ENCODE measurements at places on chromosomes 6 and 20.
A peak's percentile ranks its signal among the peaks of the same experiment; 100 is the strongest.

DNA sequence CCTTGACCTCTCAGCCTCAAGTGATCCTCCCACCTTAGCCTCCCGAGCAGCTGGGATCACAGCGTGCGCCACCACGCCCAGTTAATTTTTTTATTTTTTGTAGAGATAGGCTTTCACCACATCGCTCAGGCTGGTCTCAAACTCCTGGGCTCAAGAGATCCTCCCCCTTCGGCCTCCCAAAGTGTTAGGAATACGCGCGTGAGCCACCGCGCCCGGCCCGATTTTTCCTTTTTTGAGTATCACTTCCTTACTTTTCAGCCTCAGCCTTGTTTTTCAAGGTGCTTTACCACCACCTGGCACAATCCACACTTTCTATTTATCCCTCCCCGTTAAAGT lies 791 bp upstream of the STX11 start:
- DNase-seq, result no peak

DNA sequence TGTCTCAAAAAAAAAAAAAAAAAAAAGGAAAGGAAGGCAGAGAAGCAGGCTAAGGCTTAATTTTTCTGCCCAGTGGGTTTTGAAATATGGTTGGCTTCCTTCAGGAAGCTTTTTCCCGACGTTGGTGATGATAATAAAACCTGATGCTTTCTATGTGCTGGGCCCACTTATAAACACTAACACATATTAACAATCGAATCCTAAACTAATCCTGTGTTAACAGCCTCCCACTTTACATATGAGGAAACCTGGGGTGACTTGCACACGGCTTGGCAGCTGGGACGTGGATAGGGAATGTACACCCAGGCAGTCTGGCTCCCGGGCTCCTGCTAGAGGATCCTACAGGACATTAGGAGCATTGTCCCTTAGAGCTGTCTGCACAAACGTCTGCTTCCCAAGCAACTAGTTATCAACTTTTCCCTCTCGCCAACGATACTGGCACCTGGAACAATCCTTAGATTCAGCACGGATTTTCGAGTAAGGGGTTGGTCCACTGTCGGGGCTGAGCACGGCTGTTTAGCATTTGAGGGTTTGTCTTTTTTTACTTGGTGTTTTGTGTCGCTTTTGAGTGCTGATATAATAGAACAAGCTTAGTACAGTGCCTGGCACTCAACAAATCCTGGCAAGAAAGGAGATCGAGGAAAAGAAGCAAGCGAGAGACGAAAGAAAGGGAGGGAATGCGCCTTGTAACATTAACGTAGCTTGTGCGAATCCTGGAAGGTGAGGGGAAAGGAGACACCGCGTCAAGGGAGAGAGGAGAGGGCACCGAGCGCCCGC lies 622 bp upstream of the KIZ start:
- peak; percentile 28 for DNase-seq

DNA sequence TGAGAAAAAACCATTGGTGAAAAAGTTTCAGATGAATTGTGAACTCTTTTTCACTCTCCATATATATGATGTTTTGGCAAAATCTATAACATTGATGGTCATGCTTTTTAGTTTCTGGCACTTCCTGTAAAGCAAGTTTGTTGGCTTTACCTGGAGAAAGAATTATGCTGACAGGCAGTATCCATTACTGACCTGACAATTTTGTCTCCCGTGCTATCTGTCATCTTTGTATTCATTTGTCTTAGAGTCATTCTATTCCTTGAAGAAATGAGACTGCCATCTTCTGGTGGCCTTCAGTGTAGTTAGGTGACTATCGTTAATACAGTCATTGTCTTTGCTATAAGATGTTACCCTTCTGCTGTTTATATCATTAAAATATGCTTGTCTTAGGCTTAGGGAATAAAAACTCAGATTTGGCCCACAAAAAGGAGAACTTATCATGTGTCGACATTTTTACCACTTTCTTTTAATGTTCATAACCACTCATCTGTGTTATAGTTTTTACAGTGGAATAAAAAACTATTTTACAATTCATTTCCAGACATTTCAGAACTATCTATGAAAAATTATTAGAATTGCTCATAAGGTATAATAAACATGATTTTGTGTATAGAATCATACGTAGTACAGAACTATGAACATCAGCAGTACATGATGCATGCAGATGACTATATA lies 707.0 kb downstream of the EPM2A start:
- DNase-seq, result no peak

DNA sequence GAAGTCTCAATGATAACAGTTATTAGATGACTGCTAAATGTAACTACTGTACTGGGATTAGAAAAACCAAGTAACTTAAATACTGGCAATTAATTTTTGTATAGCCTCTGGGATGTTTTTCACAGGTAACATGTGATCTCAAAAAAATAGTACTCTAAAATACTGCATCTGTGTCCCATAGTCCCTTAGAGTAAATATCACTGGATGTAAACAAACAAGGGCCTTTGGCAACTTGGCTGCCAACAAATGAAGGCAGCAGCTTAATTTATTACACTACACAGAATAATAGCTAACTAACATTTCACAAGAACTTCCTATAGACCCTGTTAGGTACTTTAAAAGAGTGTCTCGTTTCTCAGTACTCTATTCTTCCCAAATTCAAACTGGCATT lies 14.0 kb downstream of the ARHGAP18 start:
- DNase-seq, result no peak

DNA sequence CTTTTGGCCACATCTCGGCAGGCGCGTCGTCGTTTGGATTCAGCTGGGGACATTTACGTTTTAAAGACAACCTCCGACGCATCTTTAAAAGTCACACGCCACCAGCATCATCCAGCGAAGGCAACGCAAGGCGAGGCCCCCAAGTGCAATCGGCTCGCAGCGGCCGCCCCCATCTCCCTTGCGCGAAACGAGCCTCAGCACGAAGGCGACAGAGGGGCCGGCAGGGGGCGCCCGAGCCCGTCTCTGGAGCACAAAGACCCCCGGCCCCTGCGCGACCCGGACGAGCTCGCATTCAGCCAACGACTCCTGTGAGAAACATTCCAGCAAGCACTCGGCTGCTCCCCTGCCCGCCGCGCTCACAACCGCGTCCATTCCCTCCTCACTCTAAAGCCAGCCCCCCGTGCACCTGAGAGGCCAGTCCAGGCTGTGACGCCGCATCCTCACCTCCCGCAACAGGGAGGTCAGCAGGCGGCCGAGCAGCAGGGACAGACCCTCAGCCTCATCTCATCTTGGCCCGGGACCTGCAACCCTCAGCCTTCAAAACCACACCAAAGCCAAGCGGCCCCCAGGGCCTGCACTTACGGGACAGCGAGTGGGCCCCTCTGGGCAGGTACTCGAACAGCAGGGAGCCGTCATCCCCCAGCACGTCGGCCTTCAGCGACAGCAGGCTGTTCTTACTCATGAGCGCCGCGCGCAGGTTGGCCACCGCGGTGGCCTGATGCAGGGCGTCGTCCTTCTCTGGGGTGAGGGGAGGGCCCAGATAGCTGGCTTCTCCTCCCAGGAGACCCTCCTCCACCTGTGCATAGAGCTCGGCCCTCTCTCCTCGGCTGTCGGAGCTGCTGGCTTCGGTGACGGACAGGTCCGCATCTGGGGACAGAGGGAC lies 35.8 kb downstream of the SLC2A4RG start:
- no peak for DNase-seq

- no peak for DNase-seq
Measured at GRCh38 chr6:96542702-96543101, 20.2 kb upstream of the FHL5 start.

- DNase-seq, result no peak
Measured at GRCh38 chr20:41861772-41862422, 243.7 kb upstream of the CHD6 start.

DNA sequence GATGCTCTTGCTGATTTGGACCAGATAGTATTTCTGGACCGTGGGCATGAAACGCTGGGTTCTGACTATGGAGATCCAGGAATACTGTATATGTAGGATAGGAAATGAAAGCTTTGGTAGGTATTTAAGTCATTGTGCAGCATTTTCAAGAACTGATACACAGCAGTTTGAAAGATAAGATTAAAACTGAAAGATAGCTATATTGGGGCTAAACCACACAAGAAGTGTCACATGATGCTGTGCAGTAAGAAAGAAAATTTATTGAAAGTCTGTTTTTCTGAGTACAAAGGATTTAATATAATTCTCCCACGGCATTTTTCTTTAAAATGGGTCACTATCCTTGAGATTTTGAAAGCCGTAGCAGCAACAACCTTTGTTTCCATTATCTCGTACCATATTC lies 305 bp downstream of the IL17A start:
- no peak for DNase-seq

GRCh38 chr6:42239333-42239732 lies 21.7 kb upstream of the MRPS10 start:
- DNase-seq, result no peak

DNA sequence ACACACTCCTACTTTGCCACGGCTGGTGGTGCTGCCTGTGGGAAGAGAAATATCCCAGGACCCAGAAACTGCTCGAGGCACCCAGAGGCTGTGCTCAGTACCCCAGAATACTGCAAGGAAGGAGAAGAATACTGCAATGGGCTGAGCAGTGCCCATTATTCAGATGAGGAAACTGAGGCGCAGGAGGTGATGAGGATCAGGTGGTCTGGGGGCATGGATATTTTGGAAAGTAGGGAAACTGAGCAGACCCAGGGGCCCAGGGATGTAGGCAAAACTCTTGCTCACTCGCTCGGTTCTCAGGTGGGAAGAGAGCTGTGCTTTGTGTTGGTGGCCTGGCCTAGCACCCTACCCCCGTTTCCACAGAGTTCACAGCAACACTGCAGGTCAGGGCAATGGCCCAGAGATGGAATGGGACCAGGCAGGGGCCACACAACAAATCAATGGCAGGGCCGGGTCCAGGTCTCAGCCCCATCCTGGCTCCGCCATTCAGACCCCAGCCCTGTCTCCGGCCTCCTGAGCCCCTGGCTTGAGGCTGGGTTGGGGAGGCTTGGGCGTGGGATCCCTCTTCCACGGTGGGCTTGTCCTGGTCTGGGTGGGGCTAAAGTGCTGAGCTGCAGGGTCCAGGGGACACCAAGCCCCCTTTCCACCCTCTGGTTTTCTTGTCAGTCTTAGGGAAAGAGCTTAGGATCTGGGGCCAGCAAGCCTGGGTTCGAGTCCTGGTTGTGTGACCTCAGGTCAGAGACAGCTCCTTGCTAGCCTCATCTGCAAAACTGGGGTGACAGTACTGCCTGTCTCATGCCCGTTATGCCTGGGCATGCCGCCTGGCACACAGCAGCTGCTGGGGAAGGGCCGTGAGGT lies 33.9 kb downstream of the SUN5 start:
- DNase-seq, result no peak

GRCh38 chr6:53887316-53887715 lies 92.5 kb downstream of the LRRC1 start:
- DNase-seq, result no peak

DNA sequence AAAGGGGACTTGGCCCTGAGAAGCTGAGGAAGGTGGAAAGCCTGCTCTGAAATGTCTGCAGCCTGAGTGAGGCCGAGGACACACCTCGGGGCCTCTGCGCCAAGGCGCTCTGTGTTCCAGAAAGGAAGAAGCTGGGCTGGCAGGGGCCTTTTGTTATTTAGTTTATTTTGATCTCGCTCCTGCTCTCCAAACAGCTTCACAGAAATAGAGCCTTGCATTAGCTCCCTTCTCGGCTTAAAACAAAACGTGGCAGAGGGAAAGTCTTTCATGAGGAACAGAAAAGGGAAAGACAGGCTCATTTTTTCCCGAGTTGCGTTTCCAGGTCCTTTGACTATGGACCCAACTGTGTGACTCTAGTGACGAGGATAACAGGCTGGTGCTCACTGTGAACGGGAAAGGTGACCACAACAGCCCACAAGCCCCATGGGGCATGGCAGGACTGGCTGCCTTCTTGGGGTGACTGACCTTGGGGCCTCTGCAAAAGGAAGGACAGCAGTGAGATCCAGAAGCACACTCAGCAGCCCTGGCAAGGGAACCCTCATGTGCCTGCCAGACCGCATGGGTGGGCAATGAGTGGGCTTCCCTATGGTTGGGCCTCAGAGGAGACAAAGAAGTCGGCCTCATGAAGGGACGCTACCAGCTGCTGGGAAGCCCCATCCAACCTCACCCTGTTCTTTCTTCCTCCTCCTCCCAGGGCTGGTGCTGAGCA lies 18.7 kb downstream of the LEMD2 start:
- DNase-seq, result no peak

DNA sequence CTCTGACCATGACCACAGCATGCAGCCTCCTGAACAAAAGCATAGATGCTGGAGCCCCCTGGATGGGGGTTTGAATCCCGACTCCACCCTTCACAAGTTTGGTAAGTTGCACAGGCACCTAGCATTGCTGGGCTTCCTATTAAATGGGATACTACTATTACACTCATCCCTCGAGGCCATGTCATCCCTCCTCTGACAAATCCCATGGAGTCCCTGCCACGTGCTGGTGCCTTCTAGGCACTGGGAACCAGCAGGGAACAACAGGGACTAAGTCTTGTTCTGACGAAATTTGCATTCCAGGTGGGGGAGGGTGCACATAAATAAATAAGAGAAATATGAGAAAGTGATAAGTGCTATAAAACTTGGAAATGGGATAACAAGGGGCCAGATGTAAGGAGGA lies 15.3 kb upstream of the SIRPA start:
- no peak for DNase-seq

DNA sequence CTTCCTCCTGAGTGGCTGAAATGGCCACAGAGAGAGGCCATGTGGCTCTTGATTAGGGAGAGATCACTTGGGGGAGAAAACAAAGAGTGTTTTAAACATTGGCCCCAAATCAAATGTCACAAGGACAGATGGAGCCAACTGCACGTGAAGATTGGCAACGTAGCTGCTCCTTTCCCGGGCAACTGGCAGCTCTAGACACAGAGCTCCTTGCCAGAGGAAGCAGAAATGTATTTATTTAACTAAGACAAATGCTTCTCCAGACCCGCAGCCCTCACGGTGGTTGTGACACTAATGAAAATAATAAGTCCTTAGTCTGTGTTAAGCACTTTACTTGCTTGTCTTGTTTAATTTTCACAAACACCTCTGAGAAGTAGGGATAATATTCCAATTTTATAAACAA lies 49.6 kb upstream of the DSN1 start:
- no peak for DNase-seq

GRCh38 chr6:148074738-148075137 lies 267.9 kb upstream of the SASH1 start:
- no peak for DNase-seq

GRCh38 chr20:62824476-62825332 lies 7.9 kb downstream of the COL9A3 start:
- DNase-seq, result no peak

GRCh38 chr6:17233531-17233930 lies 47.6 kb upstream of the RBM24 start:
- no peak for DNase-seq

DNA sequence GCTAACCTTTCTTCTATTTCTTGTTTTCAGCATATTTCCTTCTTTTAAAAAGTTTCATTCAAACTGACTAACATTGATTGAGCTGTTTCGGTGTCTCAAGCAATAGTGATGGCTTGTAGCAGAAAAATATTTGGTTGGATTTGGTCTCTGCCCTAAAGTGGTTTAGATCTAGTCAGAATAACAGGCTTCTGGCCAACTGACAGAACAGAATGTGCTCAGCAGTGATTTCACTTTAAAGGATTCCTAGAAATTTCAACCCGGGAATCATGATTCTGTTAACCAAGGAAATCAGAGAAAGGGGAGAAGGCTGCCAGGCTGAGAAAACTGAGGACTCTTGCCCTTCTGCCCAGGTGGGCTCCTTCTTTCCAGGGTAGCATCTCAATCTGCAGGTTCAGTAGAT lies 16.6 kb upstream of the GSTA1 start:
- DNase-seq, result peak; percentile 23

GRCh38 chr6:73803562-73804241 lies 107.7 kb downstream of the CD109 start:
- peak; percentile 98 for DNase-seq

- DNase-seq, result no peak
Measured at GRCh38 chr6:6704103-6705060, 115.9 kb downstream of the LY86 start.

GRCh38 chr6:51824940-51825339 lies 262.5 kb downstream of the PKHD1 start:
- DNase-seq, result no peak
